Smooth muscle cell of the brain vasculature (primary cell): ENCODE measurements at places on chromosomes 4 and X.

DNA sequence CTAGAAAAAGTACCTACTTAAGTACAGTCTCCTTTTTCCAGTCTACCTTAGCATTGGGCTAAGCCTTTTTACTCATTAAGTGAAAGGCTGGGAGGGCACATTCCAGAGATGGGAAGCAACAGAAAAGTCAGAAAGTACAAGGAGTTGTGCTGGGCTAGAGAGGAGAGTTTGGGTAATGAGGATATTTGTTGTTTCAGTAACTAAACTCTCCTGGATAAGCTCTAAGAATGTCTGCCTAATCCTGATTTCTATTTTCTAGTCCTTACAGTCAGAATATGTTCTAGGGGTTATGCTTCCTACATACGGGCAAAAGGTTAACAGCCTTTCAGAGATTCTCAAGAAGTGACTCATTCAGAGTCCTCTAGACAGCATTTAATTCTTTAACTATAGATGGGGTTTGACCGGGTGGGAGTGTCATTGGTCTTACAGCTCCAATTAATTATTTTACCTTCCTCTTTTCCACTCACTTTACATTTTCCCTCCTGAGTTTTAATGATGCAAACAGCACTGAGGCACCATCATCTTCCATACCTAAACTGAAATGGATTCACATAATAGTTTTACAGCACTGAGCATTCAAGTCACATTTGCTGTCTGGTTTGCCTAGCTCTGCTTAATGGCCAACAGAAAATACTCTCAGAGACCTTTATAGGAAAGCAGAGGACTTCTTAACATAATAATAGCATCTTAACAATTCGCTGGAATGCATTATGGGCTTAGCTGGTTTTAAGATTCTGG lies 42.9 kb downstream of the USP26 start:
- DNase-seq, result no peak

DNA sequence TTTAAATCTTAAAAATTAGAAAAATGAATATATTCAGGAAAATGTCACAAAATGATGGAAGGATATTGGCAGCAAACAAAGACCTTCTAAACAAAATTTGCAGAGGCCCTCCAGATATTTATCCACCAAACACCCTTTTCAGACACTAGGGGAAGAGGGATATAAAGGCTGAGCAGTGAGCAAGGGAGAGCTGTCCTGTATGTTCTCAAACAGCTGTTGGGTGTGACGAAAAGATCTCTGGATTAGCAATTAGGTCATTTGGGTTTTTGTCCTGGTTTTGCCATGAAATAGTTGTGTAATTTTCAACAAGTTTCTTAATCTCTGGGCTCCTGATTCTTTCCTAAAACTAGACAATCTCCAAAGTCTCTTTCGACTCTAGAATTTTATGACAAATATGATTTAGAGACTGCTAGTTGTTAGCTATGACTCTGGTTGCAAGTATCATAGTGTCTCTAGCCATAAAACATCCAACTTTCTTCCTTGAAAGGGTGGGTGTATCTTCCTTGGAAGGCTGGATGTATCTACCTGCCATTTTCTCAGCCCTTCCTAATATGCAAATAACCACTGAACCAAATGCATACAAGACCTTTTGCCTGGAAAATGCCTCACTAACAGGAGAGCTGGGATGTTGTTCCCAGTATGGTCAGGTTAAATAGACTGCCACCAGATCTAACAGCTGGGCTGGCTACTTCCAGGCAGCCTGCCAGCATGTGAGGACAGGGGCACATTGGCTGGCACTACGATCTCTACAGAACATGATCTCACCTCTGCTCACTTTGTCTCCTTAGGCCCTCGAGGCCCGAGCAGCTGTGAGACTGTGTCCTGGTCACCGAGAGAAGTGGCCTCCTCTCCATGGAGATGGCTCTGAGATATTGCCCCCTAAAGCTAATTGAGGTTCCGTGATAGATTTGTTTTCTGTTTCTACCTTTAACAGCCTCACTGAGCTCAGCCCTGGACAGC lies 225.5 kb upstream of the JADE1 start:
- DNase-seq, result no peak

DNA sequence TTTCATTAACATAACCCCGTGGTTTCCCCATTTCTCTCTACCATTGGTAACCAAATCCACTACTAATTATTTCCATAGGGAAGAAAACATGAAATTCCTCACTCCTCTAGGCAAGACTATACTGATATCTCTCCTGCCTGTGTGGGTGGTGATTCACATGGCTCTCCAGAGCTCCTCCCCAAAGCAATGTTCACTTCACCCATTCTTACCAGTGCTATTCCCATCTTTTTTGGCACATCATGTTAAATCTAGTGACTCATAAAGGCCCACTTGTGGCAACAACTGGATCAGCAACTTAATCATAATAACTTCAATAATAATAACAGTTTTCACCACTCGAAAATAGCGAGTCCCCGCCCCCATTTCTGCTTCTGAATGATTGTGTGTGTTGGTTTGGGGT lies 6.1 kb upstream of the HCCS start:
- no peak for DNase-seq

- DNase-seq, result peak; percentile 78
Observed at GRCh38 chr4:123361195-123361861, 35.3 kb upstream of the SPRY1 start.

GRCh38 chr4:136863756-136864155 lies 668.5 kb downstream of the PCDH18 start:
- no peak for DNase-seq

DNA sequence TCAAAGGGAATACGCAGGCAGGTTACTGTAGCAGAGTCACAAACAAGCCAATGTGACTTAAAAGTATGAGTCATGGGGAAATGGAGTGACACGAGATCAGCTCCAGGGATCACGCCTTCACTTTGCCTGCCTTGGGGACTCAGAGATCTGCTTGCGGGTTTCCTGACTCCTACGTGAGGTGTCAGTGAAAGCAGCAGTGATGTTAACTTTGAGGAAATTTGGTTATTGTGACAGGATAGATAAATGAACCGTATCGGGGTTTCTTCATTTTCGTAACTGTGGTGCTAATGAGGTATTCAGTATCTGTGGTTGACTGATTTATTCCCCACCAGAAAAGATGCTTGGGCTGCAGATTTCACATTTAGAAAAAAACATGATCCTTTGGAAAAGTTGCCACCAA lies 383.3 kb upstream of the ZFP42 start:
- DNase-seq, result no peak

GRCh38 chr4:151786158-151786495 lies 25.3 kb upstream of the GATB start:
- no peak for DNase-seq

DNA sequence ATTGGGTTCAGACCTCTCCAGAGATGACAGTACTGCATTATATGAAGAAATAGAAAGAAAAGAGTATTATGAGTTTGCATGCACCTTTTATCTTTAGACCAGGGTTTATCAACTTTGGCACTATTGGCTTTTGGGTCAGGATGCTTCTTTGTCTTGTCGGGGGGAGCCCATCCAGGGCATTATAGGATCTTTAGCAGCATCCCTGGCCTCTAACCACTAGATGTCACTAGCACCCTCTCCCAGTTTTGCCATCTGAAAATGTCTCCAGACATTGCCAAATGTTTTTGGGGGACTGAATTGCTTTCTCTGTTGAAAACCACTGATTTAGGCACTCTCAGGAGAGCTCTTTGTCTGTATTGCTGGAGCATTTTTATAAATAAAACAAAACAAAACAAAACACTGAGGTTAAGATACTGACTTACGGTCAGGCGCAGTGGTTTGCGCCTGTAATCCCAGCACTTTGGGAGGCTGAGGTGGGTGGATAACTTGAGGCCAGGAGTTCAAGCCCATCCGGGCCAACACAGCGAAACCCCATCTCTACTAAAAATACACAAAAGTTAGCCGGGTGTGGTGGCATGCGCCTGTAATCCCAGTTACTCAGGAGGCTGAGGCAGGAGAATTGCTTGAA lies 23.6 kb downstream of the CA5B start:
- DNase-seq, result no peak

GRCh38 chr4:148053298-148054003 lies 321.6 kb downstream of the ARHGAP10 start:
- no peak for DNase-seq
